ENCODE measurements at places on chromosomes 6 and 20.

DNA sequence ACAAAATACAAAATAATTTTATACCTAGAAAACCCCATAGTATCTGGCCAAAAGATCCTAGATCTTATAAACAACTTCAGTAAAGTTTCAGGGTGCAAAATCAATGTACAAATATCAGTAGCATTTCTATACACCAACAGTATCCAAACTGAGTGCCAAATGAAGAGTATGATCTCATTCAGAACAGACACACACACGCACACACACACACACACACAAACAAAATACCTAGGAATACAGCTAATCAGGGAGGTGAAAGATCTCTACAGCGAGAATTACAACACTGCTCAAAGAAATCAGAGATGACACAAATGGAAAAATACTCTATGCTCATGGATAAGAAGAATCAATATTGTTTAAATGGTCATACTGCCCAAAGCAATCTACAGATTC, 49.2 kb downstream of the TOMM6 start:
- no peak for DNase-seq

- no peak for DNase-seq
These were observed 56.8 kb downstream of the NOL4L start for GRCh38 chr20:32528171-32528891.

- no peak for DNase-seq
These were observed 89.8 kb upstream of the TENT5A start for GRCh38 chr6:81842254-81842653.

- no peak for DNase-seq
These were observed 456.7 kb downstream of the NKAIN2 start for GRCh38 chr6:124260337-124260736.

GRCh38 chr6:13229205-13230085, 98.9 kb downstream of the TBC1D7 start:
- no peak for DNase-seq

- DNase-seq, result no peak
These were observed 46.1 kb upstream of the DSN1 start for GRCh38 chr20:36819659-36820058.

DNA sequence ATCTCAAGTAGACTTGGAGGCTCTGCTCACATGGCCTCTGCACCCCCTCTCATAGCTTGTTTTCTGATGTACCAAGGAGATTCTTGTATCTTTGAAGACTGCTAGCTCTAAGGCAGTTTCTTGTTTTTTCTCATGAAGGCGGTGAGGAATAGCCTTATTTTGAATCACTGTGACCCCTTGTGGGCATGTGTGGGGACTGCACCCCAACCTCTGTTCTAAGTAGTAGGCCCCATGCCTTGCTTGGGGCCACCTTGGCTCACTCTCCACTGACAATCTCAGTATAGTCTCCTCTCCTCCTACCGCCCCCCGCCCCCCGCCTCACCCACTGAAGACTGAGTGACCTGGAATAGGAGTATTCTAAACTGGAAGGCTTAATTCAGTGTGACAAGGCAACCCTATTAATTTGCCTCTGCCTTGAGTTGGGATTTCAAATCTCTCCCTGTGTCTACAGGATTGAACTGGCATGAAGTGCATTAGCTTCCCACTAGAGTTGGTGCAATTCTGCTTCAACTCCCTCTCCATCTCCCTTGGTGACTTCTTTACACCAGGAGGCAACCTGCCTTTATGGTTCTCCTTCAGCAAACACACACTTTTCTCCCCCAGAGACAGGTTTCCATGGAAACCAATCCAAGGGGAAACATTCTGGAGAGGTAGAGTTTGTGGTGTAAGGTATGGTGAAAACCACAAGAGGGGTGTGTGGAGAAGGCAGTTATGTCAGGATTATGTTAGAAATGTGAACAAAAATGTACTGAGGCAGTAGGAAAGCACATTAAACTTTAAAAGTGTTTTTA, 75.4 kb upstream of the ECI2 start:
- DNase-seq, result peak; percentile 47

GRCh38 chr20:10715035-10715434, 41.2 kb upstream of the JAG1 start:
- DNase-seq, result no peak

DNA sequence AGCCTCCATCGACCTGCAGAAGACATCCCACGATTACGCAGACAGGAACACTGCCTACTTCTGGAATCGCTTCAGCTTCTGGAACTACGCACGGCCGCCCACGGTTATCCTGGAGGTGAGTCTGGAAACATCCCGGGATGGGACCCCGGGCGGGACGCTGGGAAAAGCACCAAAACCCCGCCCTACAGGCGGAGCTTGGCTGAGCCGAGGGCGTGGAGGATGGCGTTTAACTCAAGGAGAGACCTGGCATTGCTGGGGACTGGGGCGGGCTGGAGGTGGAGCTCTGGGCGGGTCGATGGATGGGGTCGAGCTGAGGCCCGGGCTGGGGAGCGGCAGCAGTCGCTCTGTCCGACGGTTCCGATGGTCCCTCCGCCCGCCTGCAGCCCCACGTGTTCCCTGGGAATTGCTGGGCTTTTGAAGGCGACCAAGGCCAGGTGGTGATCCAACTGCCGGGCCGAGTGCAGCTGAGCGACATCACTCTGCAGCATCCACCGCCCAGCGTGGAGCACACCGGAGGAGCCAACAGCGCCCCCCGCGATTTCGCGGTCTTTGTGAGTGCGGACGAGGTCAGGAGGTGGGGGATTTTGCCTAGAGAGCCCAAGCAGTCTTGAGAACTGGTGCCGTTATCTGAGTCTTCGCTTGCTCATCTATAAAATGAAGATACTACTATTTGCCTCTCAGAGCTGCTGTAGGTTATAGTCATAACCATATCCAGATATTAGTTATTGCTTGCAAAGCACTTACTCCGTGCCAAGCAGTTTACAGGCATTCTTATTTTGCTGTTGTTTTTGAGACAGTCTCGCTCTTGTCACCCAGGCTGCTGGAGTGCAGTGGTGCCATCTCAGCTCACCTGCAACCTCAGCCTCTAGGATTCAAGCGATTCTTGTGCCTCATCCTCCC, 3.8 kb downstream of the SPAG4 start:
- peak; percentile 96 for DNase-seq

DNA sequence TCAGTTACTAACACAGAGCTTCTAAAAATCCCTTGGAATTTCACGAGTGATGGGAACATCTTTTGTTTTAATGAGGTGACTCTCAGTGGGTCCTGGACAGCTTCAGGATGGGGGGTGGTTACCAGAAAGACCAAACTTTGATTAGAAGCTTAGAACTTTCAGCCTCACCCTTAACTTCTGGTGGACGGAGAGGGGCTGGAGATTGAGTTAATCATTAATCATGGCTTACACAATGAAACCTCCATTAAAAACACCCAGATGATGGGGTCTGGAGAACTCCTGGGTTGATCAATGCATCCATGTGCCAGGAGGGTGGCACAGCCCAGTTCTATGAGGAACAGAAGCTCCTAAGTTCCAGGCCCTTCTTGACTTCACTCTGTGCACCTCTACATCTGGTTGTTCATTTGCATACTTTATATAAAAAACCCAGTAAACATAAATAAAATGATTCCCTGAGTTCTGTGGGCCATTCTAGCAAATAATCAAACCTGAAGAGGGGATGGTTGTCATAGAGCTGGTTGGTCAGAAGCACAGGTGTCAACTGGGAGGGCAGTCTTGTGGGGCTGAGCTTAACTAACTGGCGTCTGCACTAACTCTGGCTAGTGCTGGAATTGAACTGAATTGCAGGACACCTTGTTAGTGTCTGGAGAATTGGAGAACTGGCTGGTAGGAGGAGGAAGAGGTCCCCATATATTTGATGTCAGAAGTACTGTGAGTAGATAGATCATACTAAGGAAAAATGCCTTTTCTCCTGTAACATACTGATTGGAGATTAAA, 10.3 kb downstream of the RMND1 start:
- no peak for DNase-seq

- DNase-seq, result no peak
These were observed 28.4 kb downstream of the TFEB start for GRCh38 chr6:41706876-41707564.

GRCh38 chr6:53048431-53049195, 16.6 kb upstream of the FBXO9 start:
- DNase-seq, result peak; percentile 81

- no peak for DNase-seq
These were observed 101.4 kb downstream of the ZNF217 start for GRCh38 chr20:53492212-53492611.

- DNase-seq, result peak; percentile 28
These were observed 58.0 kb downstream of the CD2AP start for GRCh38 chr6:47535316-47536225.

DNA sequence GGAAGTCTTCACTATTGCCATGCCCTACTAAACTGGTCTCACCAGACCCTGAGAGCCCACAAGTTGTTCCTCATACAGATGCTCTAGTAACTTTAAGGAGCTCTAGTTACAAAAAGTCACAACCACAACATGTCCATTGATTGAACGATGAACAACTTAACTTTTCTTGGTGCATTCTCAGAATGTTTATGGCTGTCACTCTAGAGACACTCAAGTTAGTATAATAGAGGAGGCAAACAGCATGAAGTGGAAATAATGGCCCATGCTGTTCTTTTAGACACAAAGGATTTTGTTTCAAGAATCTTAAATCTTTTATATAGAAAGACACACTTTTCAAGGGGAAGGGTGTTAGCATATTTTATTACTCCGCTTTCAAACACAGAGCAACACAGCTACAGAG, 934.4 kb downstream of the HACE1 start:
- no peak for DNase-seq

DNA sequence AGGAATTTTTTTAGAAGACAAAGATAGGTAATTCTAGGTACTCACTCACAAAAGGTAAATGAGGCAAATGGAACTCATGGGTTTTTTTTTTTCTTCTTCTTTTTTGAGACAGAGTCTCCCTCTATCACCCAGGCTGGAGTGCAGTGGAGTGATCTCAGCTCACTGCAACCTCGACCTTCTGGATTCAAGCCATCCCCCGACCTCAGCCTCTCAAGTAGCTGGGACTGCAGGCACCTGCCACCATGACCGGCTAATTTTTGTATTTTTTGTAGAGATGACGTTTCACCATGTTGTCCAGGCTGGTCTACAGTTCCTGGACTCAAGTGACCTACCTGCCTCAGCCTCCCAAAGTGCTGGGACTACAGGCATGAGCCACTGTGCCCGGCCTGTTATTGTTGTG, 126.1 kb downstream of the LRRC1 start:
- DNase-seq, result no peak

- no peak for DNase-seq
These were observed 88.4 kb upstream of the B3GAT2 start for GRCh38 chr6:71045296-71045695.

GRCh38 chr6:13671548-13672127, 40.0 kb downstream of the RANBP9 start:
- no peak for DNase-seq

- DNase-seq, result no peak
These were observed 17.1 kb upstream of the SMIM13 start for GRCh38 chr6:11076540-11076939.

DNA sequence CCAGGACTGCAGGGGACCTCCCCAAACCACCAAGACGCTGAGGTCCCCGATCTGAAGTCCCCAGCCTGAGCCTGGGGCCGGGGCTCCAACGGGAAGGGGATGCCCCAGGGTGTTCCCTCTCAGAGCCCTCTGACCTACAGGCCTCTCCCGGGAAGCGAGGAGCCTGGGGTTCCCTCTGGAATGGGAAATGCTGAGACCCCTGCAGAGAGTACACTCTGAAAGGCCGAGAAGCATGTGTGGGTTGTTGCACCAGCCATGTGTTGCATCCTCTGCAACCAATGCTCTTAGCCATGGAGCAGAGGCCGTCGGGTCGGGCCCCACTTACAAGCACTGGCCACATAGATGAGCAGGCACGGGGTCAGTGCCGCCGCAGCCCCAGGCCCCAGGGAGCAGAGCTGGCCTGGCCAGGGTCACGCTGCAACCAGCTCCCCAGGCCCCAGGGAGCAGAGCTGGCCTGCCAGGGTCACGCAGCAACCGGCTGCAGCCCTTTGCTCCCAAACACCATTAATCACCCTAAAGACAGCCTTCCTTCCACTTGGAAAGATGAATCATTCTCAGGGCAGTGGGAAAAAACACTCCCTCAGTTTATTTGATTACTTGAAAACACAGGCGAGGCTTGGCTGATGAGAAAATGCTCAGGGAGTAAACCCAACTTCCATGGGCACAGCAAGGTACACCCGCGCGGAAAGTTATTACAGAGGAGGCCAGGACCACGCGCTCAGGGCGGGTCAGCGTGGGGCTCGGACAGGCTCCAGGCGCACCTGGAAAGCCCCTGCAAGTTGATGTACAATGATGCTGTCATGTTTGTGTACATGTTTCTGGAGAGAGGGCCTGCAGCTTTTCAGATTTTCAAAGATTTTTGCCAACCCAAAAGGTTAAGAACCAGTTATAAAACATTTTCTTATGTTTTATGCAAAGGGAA, 78.0 kb upstream of the AFDN start:
- no peak for DNase-seq

- DNase-seq, result no peak
These were observed 30.4 kb downstream of the SLC17A1 start for GRCh38 chr6:25801436-25801835.

DNA sequence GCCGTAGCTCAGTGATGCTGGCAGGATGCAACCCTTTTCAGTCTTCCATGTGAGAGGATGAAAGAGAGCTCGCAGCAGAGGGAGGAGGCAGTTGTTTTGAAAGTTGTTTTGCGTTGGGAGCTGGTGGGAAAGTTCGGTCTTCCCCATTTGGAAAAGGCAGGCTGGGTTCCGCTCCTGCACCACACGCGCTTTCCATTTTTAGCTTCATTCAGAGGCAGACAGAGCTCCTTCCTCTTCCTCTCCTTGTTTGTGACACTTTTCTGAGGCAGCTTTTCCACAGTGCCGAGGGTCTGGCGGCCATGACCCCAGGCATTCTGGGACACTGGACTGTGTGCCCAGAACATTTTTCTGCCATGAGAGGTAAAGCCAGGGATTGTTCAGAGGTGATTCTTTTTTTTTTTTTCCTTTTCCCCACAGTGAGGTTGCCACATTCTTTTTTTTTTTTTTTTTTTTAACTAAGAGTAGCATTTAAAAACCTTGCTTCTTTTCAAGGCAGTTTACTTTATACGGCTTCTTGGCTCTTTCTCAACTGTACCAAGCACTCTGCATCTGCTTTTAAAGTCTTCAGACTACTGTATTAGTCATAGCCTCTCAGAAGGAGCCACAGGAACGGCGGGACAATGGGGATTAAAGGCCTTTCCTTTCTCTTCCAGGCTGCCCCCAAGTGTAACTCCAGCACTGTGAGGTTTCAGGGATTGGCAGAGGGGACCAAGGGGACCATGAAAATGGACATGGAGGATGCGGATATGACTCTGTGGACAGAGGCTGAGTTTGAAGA, 1.6 kb downstream of the PRDM1 start:
- DNase-seq, result no peak
